Pancreas (tissue), 10 donors: ENCODE measurements at places on chromosomes 2 and 18. TPM values are rescaled to one million over a fixed set of nuclear protein-coding genes. Genes with fewer than 3 reads are reported as not detected.

The ABHD1 gene
- polyA plus RNA-seq = 0.99 TPM

The ARHGEF33 gene
- polyA plus RNA-seq = 1.6 TPM

DNA sequence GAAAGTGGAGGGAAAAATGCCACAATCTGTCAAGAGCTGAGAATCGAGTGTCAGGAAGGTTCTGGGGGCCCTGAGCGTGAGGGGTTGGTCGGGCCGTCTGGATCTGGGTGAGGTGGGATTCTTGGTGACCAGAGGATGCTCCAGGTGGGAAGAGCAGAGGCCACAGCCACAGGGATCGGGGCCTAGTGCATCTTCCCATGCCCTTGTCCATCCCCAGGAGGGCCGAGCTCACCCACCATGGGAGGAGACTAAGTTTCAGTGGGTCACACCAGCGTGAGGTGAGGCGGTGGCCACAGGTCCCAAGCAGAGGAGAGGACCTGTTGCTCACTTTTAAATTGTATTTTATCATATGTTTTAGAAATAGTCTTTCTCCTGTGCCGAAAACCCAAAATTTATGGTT lies 70.0 kb downstream of the TMEM18 start:
- no peak overlapping the region for H3K27ac ChIP-seq
- H3K36me3 ChIP-seq = no peaks in the 10 kb centered on the region
- DNase-seq = no peak

DNA sequence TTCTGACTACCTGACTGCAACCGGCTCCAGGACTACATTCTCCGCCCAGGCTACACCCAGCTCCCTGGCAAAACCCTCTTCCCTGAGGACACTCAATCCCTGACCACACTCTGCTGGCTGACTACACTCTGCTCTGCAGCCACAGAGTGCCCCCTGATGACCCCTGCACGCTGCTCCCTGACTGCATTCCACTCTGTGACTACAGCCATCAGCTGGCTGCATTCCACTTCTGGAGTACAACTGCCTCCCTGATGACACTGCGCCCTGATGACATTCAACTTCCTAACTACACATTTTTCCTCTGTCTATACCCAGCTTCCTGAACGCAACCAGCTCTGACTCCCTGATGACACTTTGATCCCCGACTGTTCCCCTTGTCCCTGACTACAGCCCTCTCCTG lies 71.3 kb upstream of the NRXN1 start:
- no peaks in the 10 kb centered on the region for H3K4me1 ChIP-seq
- no peaks in the 10 kb centered on the region for H3K36me3 ChIP-seq
- no peak overlapping the region for H3K4me3 ChIP-seq
- H3K27ac ChIP-seq = no peak overlapping the region
- H3K27me3 ChIP-seq = no peaks in the 10 kb centered on the region

GRCh38 chr18:47593744-47594472 lies 336.6 kb downstream of the SMAD2 start:
- H3K36me3 ChIP-seq = no peaks in the 10 kb centered on the region
- no peaks in the 10 kb centered on the region for H3K27me3 ChIP-seq
- DNase-seq = no peak
- H3K4me3 ChIP-seq = no peak overlapping the region
- no peaks in the 10 kb centered on the region for H3K4me1 ChIP-seq
